ENCODE measurements at places on chromosomes 16 and 17.

- DNase-seq: no peak
Observed at GRCh38 chr16:23734176-23734893, 20.5 kb upstream of the CHP2 start.

DNA sequence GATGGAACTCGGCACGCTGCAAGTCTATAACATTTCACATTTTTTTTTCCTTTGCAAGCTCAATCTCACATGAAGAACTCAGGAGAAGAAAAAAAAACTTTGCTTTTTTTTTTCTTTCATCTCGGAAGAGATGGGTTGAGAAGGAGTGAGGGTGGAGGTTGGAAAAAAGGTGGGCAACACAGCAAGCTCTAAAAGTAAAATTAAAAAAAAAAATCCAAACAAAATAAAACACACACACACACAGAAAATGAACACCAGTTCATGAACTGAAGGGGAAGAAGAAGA, 2.5 kb downstream of the MAF start:
- DNase-seq: no peak

- DNase-seq: no peak
Observed at GRCh38 chr16:88002749-88003148, 51.5 kb downstream of the BANP start.

- DNase-seq: no peak
Observed at GRCh38 chr17:7477392-7478275, 1.8 kb downstream of the ZBTB4 start.

GRCh38 chr16:23716484-23716883, 3.5 kb upstream of the ERN2 start:
- no peak for DNase-seq

- no peak for DNase-seq
Observed at GRCh38 chr16:3032624-3033023, 4.1 kb downstream of the BICDL2 start.

DNA sequence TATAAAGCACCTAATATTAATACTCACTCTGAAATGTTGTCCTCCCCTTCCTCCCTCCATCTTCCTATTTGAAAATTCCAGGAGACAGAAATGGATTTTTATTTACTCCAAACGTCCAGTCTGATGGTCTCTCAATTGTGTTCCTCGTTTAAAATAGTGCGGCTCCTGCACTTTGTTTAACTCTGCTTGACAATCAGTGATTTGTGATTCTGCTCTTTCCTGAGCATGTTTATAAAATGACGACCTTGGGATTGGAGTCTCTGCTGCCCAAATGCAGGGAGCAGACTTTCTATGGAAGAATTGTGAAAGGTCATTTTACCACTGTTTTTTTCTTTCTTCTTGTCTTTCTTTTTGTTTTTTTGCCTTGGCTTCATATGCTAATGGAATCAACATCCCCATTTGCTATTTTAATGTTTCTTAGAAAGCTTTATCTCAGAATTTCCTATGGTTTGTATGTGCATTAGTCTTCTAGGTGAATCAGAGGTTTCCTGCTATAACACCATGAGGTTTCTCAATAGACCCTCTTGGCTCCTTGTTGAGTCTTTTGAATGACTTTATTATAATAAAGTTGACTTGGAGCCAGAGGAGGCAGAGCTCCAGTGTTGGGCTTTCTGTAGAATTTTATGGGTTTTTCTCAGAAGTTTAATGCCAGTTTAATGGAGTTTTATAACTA, 376.5 kb downstream of the CDH11 start:
- no peak for DNase-seq

DNA sequence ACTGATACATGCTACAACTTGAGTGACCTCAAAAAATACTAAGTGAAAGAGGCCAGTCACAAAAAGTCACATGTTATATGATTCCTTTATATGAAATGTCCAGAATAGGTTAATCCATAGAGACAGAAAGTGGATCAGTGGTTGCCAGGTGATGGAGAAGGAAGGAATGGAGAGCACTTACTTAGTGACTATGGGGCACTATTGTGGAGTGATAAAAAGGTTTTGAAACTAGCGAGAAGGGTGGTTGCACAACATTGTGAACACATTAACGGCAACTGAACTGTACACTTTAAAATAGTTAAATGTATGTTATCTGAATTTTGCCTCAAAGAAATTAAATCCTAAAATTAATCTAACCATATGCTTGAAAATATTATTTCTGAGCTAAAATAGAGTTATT, 25.9 kb downstream of the AMFR start:
- no peak for DNase-seq

DNA sequence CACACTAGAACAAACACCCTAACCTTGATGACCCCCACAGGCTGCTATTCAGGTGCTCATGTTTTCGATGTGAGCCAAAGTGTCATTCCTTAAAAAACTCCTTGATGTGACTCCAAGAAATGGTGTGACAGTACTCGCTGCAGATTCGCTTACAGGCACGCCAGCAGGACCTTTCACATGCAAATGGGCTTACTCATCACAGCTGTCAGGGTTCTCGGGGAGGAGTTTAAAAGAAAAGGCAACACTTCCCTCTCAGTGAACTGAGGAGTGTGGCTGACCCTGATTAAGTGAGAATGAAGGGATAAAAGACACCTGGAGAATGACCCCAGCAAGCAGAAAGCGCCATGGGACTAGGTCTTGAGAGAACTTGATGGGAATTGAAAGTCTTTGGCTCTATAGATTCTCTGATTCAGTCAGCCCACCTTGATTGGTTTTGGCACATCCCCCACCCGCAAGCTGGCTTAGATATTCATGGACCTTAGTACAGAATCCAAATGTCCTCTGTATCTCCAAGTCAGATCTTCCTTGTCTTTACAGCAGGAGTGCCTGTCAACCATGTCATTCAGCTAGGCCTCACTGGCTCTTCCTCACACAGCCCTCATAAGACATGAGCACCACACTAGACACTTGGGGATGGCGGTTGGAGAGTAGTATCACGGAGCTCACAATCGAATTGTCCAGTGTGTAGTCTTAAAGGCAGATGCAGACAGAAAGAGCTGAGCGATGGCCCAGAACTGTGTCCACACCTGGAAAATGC, 82.6 kb downstream of the HIC1 start:
- no peak for DNase-seq

- no peak for DNase-seq
Observed at GRCh38 chr17:787641-788221, 5.6 kb downstream of the MRM3 start.

- no peak for DNase-seq
Observed at GRCh38 chr16:66927918-66928649, 2.7 kb upstream of the RRAD start.
